Adipocyte (in vitro differentiated cells): ENCODE measurements at places on chromosomes 7 and 10.

- no peak for DNase-seq
Observed at GRCh38 chr10:121615435-121615793, 17.2 kb upstream of the FGFR2 start.

DNA sequence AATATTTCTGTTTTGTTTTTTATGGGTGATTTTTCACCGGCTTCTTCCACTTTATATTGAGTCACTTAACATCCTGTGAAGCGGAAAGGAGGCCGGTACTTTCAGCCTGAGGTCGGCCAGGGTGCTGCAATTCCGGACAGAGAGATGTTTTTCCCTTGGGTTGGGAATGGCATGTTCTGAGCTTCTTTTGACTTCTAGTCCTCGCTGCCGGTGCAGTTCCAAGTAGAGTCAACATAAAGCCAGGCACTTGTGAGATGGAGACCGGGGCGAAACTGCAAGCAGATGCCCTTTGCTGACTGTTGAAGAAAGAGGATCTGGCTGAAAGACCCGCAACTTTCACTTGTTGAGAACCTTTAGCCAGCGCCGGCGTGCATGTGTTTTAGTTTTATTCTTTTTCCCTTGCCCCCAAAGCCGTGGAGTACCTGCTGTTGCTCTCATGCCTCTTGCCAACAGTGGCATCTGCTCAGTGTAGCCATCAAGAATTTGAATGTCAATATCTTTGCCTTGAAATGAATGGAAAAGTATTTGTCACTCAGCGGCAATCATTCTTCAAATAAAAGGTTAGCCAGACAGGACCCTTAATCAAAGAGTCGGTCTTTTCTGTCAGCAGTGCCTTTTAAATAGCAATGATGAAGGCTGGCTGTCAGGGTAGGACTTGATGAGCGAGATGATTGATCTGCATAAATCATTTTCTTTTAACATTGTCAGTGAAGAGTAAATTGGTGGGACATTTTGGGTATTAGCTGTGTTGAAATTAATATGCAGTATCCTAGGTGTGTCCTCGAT, 351.2 kb downstream of the LRMDA start:
- DNase-seq, result no peak

DNA sequence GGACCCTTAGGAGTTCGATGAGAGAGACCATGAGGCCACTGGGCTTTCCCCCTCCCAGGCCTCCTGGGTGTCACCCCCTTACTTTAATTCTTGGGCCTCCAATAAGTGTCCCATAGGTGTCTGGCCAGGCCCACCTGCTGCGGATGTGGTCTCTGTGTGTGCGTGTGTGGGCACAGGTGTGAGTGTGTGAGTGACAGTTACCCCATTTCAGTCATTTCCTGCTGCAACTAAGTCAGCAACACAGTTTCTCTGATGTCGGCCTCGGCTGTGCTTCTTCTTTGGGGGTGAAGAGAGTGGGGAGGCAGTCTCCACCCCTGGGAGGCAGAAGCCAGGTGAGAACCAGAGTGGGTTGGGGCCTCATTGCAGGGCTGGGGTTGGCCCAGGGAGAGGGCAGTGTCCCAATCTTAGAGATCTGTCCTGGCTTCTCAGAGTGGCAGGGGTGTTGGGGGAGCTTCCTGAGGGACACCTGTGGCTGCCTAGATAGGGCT, 1.5 kb downstream of the PVRIG start:
- no peak for DNase-seq

- DNase-seq, result no peak
Observed at GRCh38 chr7:122726881-122727280, 24.2 kb upstream of the RNF148 start.

GRCh38 chr10:76937181-76937600, 700.4 kb downstream of the KCNMA1 start:
- DNase-seq, result no peak

DNA sequence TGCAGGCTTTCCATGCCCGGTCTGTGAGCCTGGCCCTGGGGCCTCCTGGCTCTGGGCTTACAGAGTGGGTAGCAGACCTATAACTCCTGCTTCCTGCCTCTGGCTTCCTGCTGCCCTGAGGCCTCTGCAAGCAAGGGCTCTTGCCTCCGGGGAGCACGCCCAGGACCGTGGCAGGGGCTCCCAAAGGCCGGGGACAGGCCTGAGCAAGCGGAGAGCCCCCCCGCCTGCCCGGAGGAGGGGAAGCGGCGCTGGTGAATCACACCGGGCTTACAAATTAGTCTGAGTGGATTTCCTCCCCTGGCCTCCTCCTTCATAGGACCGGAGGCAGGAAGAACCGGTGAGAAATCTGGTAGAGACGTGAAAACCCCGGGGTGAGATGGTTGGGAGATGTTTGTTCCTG, 1.5 kb upstream of the MYL10 start:
- peak; percentile 65 for DNase-seq

DNA sequence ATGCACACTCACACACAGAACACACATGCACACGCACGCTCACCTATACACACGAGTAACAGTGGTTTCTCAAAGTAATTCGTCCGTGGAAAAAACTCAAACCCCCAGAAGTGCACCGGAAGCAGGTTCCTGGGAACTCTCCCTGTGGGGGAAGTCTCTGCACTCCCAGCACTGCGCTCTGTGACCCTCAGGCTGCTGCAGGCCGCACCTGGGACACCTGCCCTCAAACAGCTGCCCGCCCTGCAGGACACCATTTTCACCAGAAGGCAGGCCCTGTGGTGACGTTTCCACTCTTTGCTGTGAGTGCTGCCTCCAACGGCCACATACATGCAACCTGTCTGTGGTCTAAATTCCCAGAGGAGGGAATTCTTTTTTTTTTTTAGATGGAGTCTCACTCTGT, 21.3 kb downstream of the YKT6 start:
- DNase-seq, result no peak

DNA sequence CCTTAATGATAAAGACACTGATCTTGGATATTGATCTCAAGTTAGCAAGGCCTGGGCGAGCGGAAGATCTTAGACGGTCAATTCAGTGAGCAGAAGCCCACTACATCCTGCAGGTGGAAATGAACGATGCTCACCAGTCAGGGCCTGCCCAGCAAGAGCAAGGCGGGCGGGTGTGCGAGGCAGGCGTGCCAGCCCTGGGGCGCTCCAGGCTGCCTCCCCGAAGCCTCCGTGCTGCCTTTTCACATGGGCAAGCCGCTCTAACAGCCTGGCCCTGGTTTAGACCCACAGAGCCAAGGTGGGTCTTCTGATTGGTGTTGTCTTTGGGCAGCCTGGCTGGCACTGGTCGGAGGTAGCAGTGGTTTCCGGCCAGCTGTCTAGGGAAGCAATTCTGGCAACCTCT, 475.1 kb upstream of the FOXK1 start:
- DNase-seq, result no peak

DNA sequence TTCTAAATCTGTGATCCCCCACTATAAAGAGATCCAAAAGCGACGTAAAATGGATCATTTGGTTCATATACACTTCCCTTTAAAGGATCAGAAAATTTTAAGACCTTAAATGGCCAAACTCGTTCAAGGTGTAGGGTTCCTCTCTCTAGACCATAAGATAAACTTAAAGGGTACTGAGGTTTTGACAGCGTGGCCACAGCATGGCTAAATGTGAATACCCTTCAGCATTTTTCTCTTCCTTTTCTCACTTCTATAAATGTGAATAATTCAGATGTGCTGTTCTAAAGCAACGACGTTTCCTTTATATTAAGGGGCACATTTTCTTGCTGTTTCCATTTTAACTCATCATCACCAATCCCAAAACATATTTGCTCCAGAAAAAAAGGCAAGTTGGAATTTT, 5.2 kb downstream of the ZCWPW1 start:
- DNase-seq, result no peak

- no peak for DNase-seq
Observed at GRCh38 chr7:36788825-36789470, 64.7 kb upstream of the AOAH start.

DNA sequence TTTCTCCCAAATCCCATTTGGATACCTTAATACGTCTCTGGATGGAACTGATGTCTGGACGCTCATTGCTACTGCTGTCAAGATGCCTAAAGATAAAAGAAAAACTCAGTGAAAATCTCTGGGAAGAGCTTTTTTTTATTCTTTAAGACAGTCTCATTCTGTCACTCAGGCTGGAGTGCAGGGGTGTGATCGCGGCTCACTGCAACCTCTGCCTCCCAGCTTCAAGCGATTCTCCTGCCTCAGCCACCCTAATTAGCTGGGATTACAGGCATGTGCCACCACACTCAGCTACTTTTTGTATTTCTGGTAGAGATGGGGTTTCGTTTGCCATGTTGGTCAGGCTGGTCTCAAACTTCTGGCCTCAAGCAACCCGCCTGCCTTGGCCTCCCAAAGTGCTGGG, 102.2 kb downstream of the NT5C2 start:
- DNase-seq, result no peak

- no peak for DNase-seq
Observed at GRCh38 chr10:78450807-78451485, 417.3 kb downstream of the RPS24 start.

- DNase-seq, result peak; percentile 59
Observed at GRCh38 chr10:44647877-44648542, 263.1 kb upstream of the CXCL12 start.

- DNase-seq, result no peak
Observed at GRCh38 chr10:34116681-34117271, 698.3 kb downstream of the PARD3 start.

- no peak for DNase-seq
Observed at GRCh38 chr10:29859521-29860130, 199.8 kb downstream of the JCAD start.

DNA sequence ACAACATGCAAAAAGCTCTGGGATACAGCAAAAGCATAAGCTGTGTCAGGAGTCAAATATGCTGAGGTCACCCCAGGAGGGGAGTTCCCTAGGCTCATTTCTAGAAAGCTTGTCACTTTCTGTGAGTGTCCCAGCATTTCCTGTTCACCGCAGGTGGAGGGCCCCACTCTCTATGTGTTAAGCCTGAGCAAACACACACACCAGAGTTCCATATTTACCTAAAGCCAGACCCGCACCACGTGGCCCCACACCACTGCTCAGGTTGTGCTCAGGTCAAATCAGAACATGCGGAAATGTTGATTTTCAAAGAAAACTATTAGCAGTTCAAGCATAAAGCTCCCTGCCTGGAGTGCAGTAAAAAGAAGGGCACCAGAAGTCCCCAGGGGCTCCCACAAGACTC, 259.6 kb upstream of the PPP2R2D start:
- DNase-seq, result no peak

GRCh38 chr7:120996988-120997345, 8.5 kb downstream of the CPED1 start:
- DNase-seq, result no peak
